SK-N-SH (cell line): ENCODE measurements at places on chromosomes 1 and 21. TPM values are rescaled to one million over a fixed set of nuclear protein-coding genes. Genes with fewer than 3 reads are reported as not detected.

SELENBP1 gene
- polyA plus RNA-seq = 0.11 and 0.16 TPM in 2 replicates

NCF2 gene
- polyA plus RNA-seq = 2.0 and 6.0 TPM in 2 replicates

GRCh38 chr1:237411621-237412020 is 369.6 kb downstream of the RYR2 start:
- DNase-seq = no peak

DNA sequence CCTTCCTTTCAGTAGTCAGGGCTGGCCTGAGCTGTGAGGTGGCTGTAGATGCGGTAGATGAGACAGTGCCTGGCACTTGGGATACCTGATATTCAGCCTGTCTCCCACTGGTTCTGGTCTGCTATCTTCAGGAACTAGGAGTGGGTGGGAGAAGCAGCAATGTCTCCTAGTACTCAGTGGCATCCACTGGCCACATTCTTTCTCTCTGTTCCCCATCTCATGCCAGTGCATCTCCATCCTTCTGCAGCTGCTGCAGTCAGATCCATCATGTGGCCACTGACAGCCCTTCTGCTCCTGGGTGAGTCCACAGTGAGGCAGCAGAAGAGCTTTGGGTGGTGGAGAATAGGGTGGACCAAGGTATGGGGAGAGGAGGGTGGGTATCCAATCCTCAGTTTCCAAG is 1.1 kb downstream of the FCRLB start:
- DNase-seq = no peak

GRCh38 chr1:202568826-202569225 is 141.4 kb downstream of the SYT2 start:
- DNase-seq = no peak
